ENCODE measurements at places on chromosomes 5 and 9. TPM values are rescaled to one million over a fixed set of nuclear protein-coding genes. Genes with fewer than 3 reads are reported as not detected.
A peak's percentile ranks its signal among the peaks of the same experiment; 100 is the strongest.

- DNase-seq, result no peak
These were observed 140.3 kb downstream of the MAT2B start for GRCh38 chr5:163645421-163646416.

GRCh38 chr5:55226934-55227663 lies at the start of gene MCIDAS:
Gene MCIDAS (minus strand): TSS chr5:55227315. CDS start chr5:55227138, 177 bp downstream.
- DNase-seq, result peak; percentile 60

- DNase-seq, result no peak
These were observed 28.6 kb downstream of the DCAF12 start for GRCh38 chr9:34097865-34098264.

DNA sequence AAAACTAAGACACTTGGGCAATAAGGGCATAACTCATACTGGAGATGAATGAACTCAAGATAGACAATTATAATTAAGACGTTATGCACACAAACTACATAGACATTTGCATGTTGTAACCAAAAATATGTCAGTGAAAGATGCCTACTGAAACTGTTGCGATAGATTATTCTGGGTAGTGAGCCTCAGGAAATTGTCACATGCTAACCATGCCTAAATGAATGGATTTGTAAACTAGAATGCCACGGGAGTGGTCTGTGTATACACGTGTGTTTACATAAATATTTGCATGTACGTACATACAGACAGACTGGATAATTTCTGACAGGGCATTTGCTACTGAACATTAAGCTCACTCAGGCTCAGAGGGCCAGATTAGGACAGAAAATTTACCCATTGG lies 1.2 kb downstream of the NIPSNAP3B start:
- DNase-seq, result no peak

GRCh38 chr9:89677702-89678395 lies 73.0 kb downstream of the GADD45G start:
- no peak for DNase-seq

DNA sequence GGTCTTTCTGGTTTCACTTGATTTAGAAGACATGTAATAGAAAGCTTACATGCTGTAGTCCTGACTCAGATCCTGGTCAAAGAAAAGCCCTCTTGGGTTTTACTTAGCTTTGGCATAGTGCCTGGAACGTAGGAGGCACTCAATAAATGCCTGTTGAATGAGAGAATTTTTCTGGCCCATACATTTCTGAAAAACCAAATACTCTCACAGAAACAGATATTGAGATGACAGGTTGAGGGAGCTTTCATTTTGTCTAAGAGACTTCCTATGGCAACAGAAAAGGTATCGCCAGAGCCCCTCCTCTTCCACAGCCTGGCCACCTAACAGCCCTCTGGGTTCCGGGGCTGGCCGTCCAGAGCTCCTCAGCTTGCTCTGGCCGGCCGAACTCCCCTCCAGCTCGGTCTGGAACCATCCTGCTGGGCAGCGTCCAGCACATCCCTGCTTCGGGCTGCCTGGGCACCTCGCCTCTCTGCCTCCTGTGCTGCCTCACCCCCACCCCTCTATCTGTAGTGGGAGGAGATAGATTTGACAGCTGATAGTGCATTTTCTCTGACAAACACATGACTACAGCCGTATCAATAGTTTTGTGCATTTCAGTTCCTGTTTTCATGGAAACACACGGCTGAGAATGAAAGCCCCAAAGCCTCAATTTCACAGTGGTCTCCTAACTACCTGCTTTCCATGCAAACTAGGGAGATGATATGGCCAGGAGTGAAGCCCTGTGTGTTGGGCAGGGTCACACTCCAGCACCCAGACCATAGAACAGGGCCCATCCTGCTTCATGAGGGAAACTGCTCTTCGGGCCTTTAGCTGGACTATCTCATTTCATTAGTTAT lies 1.1 kb downstream of the IL4 start:
- peak; percentile 83 for DNase-seq

DNA sequence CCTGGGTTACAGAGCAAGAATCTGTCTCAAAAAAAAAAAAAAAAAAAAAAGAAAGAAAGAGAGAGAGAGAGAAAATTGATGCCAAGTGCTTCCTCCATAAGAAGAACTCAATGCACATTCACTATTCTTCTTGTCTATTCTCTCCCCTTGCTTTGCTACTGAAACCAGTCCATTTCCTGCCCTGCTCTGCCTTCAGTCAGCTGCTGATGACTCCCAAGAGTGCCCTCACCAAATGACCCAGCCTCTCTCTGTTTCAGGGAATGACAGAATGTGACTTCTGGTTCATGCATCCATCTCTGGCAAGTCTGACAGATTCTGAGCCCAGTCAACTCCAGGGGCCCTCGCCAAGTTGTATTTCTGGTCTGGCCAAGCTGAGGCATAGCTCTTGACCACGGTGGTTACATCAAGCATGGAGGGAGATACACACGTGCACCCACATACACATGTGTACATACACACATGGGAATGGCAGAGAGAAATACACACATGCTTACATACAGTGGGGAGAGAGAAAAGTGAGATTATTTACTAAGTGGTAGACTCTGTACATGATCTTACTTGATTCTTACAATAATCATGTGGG lies 106.2 kb downstream of the NSG2 start:
- DNase-seq, result no peak

- DNase-seq, result no peak
These were observed 39.1 kb upstream of the BASP1 start for GRCh38 chr5:17178373-17178675.

DNA sequence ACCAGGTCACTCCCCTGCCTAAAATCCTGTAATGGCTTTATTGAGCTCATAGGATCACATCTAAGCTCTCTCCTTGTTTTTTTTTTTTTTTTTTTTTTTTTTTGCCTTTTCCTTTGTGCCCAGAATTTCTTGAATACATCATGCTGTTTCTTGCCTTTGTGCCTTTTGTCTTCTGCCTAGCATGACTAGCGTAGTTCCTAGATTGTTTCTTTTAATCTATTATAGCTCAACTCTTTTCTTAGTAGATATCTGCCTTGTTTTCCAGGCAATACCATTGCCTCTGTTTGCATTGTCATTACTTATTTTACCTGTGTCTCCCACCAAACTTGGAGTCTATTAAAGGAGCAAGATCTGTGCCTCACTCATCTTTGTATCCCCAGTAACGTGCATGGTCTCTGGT lies 106.1 kb upstream of the C9orf72 start:
- no peak for DNase-seq

- no peak for DNase-seq
These were observed 77.1 kb downstream of the BAAT start for GRCh38 chr9:101307524-101308213.

DNA sequence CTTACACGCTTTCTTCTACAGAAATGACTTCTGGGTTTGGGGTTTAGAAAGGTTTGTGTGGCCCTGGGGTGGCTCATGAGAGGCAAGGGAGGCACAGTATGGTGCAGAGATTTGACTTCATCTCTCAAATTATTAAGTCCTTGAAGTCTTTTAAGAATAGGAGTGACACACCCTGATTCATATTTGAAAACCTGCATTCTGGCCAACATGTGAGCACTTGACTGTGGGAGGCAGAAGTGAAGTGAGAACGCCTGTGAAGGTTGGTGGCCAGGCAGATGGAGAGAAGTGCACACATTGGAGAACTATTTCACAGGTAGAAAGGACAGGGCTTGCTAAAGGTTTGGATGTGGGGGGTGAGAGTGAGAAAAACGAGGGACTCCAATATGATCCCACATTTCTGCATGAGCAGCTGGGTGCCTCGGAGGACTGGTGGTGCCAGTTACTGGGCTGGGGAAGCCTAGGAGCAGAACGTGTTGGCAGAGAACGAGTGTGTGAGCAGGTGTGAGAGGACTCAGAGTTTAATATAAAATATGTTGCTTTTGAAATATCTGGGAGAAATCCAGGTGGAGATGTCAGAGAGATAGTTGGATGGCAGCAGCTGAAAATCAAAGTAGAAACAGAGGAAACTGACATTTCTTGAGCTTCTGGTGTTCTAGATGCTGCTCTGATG lies 240.0 kb upstream of the ADAMTSL1 start:
- no peak for DNase-seq

DNA sequence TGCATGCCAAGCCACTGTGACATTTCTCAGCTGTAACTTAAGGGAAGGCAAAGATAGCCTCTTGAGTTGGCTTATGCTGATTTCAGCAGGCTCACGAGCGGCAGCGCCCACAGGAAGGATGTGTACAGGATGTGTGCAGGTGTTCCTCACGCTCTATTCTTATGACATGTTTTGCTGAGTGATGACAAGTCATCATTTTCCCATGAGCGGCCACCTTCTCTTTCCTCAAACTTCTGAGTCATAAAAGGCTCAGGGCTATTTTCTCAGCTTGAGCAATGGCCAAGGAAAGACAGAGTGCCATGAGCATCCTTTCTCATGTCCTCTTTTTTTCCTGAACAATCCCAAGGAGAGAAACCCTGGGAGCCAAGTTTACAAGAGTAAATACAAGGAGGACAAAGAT lies 365.9 kb downstream of the PLK2 start:
- DNase-seq, result peak; percentile 91

DNA sequence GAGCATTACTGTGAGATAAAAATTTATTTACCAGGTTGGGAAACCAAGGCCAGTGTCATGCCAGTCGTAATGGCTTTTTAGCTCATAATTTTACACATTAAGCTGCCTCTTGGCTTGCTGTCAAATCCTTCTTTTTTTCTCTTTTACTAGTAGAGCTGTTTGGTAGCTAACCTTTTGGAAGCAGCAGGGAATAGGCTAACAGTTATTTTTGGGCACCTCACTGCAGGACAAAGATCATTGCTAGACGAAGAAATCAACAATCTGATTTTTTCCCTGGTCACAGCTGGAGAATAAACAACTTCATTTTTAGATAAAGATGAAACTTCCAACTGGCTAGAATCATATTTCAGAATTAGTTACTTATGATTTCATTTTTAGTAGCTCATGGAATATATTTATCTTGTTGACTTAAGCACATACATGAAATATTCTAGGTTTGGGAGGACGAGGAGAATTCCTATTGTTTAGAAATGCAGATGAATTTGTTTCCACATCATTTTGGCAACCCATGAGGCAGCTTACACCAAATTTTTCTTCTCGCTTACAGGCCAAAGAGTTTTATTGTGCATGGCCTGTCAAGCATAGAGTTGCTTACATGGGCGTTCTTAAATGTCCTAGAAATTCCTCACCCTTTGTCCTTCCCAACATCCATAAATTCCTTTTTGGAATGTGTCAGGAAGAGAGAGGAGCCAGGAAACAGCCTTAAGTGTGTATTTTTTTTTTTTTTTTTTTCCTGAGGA lies 19.6 kb downstream of the TNC start:
- DNase-seq, result no peak

- DNase-seq, result no peak
These were observed 488.7 kb upstream of the CCNG1 start for GRCh38 chr5:162948677-162949076.

DNA sequence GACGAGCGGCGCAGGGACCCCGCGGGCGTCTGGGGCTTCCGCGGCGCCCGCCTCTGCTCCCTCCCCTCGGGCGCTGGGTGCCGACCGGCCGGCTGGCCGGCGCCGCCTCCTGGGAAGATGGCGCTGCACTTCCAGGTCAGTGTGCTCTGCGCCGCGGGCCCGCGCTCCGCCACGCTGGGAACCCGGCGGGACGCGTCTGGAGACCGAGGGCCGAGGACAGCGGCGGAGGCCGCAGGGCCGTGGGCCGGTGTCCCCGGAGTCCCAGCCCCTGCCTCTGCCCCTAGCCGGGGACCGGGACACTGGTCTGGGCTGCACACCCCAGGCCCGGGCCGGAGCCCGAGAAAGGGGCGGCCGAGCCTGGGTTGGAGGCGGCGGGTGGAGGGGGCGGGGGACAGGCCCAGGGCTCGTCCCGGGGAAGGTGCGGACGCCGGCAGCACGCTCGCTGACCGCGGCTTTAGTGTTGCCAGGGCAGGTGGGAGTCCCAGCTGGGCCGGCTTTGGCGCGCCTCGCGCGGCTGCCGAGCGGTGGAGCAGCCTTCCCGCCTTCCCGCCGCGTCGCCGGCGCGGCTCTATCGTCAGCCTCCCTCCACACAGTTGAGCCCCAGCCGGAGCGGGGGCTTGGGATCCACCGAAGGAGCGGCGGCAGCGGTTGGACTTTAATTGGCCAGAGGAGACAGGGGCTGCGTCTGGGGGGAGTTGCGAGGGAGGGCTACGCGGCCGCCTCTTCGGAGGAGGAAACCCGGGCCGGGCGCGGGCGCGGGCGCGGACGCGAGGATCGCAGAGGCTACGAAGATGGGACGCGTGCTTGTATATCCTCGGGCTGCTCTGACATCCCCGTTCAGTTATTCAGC lies at the start of gene RANBP17:
Gene RANBP17, plus strand, starts transcription at position 102 of the 850 bp plus-strand sequence.
- DNase-seq, result peak; percentile 69

GRCh38 chr9:4137681-4138099 lies 162.2 kb downstream of the GLIS3 start:
- DNase-seq, result peak; percentile 46

DNA sequence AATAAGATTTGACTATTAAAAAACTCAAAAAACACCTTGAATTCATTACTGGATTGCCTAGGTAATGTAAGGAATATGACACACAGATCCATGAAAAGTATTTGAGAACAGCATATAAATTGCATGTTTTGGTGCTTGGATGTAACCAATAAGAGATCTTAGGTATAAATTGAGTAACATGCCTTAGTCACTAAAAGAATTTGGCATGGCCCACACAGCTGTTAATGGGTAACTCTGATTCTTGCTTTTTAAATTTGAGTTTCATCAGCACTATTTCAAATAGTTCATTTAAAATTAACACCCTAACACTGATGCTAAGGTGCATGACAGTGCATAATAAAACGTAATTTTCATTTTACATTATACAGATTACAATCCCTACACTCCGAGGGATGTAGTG lies 779.3 kb upstream of the WWC1 start:
- no peak for DNase-seq

DNA sequence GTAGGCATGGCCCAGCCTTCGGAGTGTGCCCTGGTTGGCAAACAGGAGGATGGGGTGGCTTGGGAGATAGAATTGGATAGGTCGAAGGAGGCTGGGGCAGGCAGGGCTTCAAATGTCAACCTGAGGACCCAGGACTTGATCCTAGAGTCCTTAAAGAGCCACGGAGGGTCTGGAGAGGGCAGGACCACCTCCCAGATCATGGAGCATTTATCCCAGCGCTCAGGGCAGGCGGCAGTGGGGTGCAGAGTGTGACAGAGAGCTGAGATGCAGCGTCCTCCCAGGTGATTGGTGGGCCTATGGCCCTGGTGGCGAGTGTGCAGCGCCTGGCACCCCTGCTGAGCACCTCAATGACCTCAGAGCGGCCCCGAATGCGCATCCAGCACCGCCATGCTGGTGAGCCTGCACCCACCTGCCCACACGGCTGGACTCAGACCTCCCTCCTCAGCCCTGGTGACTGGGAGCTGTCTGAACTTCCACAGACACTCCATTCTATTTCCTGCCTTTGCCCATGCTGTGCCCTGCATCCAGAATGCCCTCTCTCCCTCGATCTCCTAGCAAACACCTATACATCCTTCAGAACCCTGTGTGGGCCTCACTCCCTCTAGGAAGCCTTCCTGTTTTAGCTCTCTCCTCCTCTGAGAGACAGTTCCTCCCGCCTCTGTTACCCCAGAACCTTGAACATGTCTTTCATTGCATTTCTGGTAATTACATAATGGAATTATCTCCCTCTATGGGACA lies 6.3 kb downstream of the ADGRD2 start:
- no peak for DNase-seq

- no peak for DNase-seq
These were observed 141.2 kb downstream of the ASTN2 start for GRCh38 chr9:117273612-117274011.

The FYB1 gene
- 0.60 TPM for total RNA-seq

The PCDHB6 gene
- 0.20 TPM for total RNA-seq

The GPR21 gene
- total RNA-seq, result not detected

All from RPMI7951 (cell line).